ENCODE measurements at places on chromosomes 13 and 19. TPM values are rescaled to one million over a fixed set of nuclear protein-coding genes. Genes with fewer than 3 reads are reported as not detected.

- DNase-seq: no peak
Observed at GRCh38 chr13:39483326-39483725, 119.7 kb downstream of the LHFPL6 start.

DNA sequence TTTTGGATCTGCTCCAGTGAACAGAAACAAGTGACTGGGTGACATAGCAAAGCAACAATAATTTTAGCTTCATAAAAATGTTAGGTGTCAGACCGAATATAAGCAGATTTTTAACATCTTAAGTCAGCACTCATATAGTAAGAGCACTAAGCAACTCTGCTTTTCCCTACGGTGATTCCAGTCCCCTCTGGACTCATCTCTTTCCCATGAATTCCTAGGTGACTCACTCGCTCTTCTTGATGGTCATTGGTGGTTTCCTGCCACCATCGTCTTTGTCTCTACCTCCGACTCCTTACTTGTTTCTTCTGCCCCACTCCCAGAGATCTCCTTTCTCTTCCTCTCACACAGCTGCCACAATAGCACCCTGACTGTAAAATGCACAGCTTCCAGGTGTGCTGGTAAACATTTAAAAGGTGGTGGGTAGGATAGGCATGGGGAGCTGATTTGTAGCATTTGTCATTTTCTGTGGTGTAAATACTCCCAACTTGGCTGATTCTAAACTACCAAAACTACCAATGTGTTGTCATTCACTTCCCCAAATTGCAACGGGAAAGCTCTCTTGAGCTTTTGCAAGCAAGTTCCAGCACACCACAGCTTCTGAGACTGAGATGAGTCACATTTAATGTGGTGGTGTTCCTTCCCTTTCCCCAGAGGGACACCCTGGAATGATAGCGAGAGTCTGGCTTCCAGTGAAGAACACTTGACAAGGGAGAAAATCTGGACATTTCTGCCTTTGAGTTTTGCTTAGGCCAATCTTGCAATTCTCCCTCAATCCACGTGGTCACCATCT lies 42.8 kb upstream of the CLDN10 start:
- no peak for DNase-seq

DNA sequence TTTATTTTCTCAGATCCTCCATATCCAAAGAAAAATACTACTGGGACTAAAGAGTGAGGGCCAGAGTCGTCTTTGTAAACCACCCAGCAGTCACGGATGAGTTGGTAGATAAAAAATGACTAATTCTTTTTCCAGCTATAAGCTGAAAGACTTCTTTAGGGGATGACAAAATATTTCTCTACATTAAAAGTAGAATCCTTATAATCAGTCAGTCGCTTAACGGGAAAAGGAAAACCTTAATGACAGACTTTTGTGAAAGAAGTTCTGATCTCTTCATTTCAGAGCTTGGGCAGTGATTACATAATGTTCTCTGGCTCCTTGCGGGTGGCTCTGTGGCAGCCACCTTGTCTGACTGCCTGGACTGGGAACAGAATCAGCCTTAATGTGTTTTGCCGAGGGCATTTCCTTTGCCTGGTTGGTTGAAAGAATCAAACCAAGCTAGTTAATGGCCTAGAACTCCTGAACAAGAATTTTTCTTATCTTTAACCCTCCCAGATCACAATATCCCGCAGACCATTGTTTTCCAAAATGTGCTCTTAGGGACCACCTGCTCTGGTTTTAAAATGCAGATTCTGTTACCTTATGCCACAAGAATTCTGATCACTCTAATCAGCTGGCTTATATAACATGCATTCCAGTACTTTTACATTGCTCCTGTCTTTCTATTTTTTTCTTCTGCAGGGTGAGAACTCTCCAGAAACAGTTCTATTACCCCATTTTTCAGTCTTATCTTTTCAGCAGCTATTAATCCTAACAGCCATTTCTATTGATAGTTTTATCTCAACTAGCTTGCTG lies 2.5 kb downstream of the ITM2B start:
- no peak for DNase-seq

- no peak for DNase-seq
Observed at GRCh38 chr13:64051278-64051677, 2635.6 kb upstream of the PCDH20 start.

GRCh38 chr13:110476220-110476617 lies 85.3 kb downstream of the RAB20 start:
- no peak for DNase-seq

- DNase-seq: no peak
Observed at GRCh38 chr13:93004919-93005318, 221.7 kb upstream of the GPC6 start.

DNA sequence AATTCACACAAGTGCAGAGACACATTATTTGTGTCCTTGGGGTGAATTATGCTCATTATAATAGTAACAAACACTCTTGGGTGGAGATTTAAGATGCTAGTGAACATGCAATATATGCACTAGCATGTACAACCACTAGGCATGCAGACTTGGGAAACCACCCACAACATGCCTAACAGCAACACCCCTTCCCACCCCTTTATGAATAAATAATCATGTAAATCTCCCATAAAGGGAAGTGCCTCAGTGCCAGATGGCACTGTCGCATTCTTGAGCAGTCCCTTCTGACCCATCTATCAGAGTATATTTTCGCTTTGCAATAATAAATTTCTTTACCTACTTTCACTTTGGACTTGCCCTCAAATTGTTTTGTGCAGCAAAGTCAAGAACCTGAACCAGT lies 1362.2 kb downstream of the OLFM4 start:
- DNase-seq: no peak

DNA sequence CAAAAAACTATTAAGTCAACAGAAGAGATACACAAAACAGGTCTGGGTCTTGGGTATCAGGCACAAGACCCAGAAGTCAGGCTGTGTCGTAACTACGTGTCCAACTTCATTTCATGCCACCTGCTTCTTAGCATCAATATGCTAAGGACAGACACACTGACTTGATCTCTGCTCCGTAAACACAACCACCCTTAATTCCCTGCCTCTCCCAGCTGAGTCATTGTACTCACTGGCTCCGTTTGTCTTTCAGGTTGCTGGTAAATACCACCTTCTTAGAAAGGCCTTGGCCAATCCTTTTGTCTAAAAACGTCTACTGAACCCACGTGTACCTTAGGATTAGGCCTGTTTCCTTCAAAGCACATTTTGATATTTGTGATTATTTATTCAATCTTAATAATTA lies 726.2 kb downstream of the PCDH9 start:
- no peak for DNase-seq

DNA sequence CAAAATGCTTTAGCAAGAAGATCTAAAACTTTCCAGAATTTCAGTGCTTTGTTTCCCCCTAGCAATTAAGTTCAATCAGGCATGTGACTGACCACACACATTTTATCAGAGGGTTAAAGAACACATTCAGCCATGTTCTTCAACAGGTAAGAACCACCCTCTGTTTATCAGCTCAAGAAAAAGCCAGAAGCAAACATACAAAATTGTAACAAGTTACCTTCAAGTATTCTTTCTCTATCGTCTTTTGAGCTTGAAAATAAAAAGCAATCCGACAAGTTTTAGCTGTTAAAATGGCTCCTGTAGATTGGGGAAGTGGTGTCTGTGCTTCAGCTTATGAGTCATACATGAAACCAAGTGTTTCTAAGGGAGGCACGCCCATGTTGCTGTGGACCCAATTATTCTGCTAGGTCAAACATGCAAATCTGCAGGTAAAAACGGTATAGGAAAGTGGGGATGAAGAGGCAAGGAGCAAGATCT lies at the start of gene ELF1:
ELF1 (minus strand) TSS at position 306 of the 477 bp plus-strand sequence. CDS start 37,262 bp downstream, outside the sequence.
- no peak for DNase-seq

DNA sequence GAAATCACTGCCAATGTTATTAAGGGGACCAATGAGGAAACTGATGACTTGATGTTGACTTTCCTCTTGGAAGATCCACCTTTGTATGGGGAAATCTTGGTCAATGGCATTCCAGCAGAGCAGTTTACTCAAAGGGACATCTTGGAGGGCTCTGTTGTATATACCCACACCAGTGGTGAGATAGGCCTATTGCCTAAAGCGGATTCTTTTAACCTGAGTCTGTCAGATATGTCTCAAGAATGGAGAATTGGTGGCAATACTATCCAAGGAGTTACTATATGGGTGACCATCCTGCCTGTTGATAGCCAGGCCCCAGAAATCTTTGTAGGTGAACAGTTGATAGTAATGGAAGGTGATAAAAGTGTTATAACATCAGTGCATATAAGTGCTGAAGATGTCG lies 3.4 kb downstream of the FREM2 start:
- DNase-seq: no peak

- DNase-seq: no peak
Observed at GRCh38 chr13:50893211-50893852, 16.3 kb upstream of the RNASEH2B start.

ZNF43 gene
- 4.8 TPM for total RNA-seq

ATXN8OS gene
- not detected for total RNA-seq

IL17D gene
- 36.2 TPM for total RNA-seq

ZBTB45 gene
- total RNA-seq: 13.0 TPM

MAU2 gene
- total RNA-seq: 55.1 TPM

PLVAP gene
- total RNA-seq: 23.7 TPM
